ENCODE measurements at places on chromosomes 2 and 18. TPM values are rescaled to one million over a fixed set of nuclear protein-coding genes. Genes with fewer than 3 reads are reported as not detected.

The SNED1 gene
- 4.7 TPM for total RNA-seq

The CD207 gene
- total RNA-seq: under 0.01 TPM

The TNFRSF11A gene
- 8.9 TPM for total RNA-seq

The CDH19 gene
- total RNA-seq: 3.1 TPM

The HOXD12 gene
- not detected for total RNA-seq

The EVX2 gene
- total RNA-seq: under 0.01 TPM

The MAPRE2 gene
- 9.4 TPM for total RNA-seq

The CYP27C1 gene
- 2.6 TPM for total RNA-seq

The HOXD9 gene
- 5.7 TPM for total RNA-seq

The SERPINB11 gene
- not detected for total RNA-seq

The SERPINB12 gene
- total RNA-seq: not detected

The POLR1A gene
- 13.6 TPM for total RNA-seq

The OR6B2 gene
- not detected for total RNA-seq

The FAM161A gene
- total RNA-seq: 7.3 TPM

Data from skeletal muscle tissue (tissue), 5 donors.